Kasumi-1 (cell line): ENCODE measurements at places on chromosomes 16 and 17.

GRCh38 chr16:86030116-86030515 is 131.2 kb downstream of the IRF8 start:
- no peak for DNase-seq

DNA sequence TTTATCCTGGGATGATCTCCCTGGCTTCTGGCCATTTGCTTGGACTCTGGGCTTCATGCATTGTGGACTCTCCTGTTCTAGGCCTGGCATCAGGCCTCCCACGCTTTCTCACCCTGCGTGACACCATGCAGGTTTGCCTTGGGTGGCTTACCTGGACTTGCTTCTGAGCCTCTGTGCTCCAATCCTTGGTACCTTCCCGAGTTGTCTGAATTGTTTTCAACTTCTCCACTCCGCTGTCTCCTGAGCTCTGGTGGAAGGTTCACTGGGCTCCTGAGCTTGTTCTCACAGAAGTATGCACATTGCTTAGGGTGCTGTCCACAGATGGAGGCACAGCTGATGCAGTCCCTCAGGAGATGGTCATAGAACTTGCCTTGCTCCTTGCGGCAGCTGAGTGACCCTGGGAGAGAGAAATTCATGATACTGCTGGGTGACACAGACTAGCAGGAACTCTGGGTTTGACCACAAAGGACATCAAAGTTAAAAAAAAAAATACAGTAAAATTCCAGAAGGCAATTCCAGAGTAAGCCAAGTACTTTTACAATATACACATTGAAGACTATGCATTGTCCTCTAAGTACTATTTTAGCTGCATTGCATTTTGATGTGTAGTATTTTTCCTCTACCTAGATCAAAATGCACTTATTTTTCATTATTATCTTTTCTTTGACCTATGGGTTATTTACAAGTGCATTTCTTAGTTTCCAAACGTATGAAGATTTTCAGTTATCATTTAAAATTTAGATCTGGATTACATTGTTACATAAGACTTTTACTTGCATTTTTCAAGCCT is 23.1 kb downstream of the TNFRSF13B start:
- no peak for DNase-seq

GRCh38 chr17:44708401-44709263 is at the start of gene DBF4B:
Gene DBF4B, plus strand, starts transcription at chr17:44708665. Its CDS starts 156 bp downstream, at chr17:44708821.
- peak; percentile 93 for DNase-seq

DNA sequence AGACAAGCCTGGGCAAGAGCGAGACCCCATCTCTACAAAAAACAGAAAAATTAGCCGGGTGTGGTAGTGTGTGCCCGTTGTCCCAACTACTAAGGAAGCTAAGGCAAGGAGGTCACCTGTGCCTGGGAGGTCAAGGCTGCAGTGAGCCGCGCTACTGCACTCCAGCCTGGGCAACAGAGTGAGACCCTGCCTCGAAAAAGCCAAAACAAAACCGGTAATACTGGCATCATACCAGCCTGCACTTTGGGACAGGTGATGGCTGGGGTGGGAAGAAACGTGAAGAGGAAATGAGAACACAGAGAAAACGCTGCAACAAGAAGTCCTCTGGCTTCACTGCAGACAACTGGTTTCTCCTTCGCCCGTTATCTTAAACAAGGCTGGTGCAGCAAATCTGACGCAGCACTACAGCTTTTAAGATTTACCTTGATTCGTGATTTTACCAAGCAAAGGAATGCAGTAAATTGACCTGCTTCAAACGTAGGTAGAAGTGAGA is 725 bp upstream of the CASC3 start:
- no peak for DNase-seq

- DNase-seq: peak; percentile 82
Measured at GRCh38 chr17:78176548-78177025, 8.2 kb downstream of the SYNGR2 start.

DNA sequence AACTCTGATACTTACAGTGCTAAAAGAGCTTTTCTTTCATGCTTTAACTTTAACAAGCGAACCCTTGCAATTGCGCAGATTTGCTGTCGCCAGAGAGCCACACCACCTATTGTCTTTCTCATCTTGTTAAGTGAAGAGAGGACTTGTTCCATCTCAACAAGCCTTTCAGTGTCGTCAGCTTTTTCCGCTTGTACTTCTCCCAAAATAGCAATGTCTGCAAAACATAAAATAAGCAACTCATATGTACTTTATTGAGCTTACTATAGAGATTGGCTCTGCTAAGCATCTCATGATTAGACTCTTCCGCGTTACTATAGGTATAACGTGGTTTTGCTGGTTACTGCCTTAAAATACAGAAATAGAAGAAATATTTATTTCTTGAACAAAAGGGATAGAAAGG is 51.9 kb downstream of the ABCA8 start:
- DNase-seq: no peak

DNA sequence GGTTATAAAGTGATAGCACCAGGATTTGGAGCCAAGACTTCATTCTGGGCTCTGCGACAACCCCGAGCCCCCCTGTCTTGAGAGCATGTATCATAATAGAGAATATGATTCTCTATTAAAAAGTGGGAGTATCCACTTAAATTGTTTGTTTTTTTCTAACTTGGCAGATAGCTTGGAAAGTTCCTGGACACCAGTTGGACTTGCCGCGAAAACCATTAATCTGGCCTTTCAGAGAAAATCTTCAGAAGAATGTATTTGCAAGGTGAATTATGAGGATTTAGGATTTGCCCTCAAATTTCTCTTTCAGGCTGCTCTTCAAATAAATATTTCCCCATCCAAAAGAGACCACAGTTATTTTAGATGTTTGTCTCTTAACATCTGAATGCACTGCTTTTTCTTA is 53.5 kb downstream of the MARCHF10 start:
- DNase-seq: no peak

- DNase-seq: no peak
Measured at GRCh38 chr17:17540935-17541639, 44.9 kb upstream of the RASD1 start.

GRCh38 chr16:89924297-89924924 is 1.3 kb downstream of the TUBB3 start:
- DNase-seq: peak; percentile 51

DNA sequence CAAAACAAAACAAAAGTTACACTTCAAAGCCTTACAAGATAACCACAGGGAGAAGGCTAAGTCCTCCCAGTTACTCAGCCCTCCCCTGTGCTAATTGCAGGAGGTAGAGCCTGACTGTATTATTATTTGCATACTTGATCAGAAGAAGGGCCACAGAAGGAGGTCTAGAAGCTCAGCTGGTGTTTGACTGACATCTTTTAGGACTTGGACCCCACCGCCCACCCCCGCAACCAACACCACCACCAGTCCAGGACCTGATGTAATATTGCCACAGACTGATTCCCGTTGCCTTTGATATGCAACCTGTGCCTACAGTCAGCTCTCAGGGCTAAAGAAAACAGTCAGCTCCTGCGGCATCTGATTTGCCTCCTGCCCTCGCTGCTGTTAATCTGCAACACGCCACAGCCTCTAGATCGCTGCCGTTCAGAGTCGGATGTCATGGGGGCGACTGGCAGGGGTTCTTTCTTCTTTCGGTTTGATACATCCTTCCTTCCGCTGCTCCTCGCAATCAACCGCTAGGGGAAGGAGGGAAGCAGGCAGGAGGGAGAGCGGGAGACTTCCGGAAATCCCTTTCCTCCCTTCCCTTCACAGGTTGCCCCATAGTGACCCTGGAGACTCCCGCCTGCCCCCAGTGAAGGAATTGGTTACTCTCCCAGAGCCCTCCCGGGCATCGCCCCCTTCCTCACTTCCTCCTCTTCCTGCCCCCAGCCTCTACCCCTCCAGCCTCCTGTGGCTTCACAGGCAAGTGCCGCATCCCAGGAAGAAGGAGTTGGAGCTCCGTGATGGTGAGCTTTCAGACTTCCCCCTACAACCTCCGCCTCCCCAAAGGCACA is 90.5 kb upstream of the SOX9 start:
- DNase-seq: peak; percentile 64

DNA sequence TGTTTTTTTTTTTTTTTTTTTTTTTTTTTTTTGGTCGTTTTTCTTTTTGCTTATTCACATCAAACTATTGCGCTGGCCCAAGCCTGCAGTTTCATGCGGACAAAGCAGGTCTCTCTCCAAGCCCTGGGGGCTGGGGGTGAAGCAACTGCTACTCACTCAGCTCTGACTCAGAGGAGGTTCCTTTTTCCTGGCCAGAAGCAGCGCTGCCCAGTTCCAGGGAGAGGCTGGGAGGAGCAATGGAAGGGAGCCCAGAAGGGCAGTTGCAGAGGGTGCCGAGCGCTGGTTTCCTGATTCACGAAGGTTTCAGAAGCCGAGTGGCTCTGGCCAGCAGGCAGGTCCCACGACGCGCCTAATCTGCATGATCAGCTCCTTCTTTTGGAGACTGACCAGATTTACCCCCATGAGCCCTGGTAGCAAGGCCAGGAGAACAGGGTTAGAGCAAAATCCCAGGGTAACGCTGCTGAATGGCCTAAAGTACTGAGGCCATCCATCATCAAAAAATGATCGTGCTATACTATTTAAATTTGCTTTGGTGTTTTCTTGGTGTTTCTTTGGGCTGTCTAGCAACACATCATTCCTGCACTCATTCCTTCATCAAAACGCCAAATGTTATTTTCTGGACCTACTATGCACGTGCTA is 144.7 kb upstream of the SOX9 start:
- DNase-seq: no peak

- DNase-seq: no peak
Measured at GRCh38 chr17:38586788-38587187, 19.0 kb downstream of the SRCIN1 start.

DNA sequence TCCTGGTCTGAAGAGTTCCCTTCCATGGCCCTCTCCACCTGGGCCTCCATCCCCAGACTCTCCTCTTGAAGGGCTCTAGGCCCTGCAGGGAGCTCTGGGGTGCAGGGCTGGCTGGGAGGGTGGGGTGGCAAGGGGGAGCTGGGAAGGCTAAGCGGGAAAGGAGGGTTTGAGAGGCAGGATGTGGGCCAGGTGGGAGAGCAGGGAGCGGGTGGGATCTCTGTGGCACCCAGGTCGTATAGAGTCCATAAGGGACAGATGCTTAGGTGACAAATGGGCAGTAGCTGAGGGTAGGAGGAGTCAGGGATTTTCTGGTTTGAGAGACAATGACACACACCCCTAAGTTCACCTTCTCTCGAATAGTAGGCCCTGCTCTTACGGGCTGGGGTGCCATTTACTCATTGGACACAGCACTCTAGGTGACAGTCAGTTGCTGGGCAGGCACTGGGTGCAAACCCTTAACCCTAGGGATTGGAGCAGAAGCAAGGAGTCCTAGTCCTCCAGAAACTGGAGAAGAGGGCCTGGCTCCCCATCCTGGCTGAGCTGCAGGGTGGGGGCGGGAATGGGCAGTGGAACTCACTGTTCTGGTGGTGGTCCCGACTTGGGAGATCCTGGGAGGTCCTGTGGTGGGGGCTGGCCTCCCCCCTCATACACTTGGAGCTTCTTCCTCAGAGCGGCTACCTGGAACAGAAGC is 15.3 kb downstream of the KIF18B start:
- DNase-seq: no peak

GRCh38 chr16:81526935-81527334 is 82.3 kb downstream of the CMIP start:
- no peak for DNase-seq

- no peak for DNase-seq
Measured at GRCh38 chr17:47700471-47701449, 6.8 kb downstream of the TBKBP1 start.

DNA sequence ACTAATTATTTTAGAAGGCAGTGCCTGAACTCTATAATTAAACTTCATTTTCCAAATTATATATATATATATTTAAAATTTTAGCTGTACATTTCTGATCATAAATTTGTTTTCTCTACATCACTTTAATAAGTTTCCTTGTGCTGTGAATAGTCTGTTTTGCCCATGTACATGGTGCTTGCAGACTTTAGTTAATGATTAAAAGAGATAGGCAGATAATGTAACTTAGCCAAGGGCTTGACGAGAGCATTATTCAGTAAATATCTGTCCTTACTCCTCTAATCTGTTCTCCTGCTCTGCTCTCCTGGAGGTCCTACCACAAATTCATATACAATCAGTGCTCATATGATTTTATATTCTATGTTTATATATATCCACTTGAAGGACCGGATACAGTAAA is 595.2 kb upstream of the KIF2B start:
- DNase-seq: no peak

- no peak for DNase-seq
Measured at GRCh38 chr17:39966771-39967170, 4.0 kb downstream of the GSDMA start.

GRCh38 chr17:17826942-17827785 is 9.6 kb downstream of the SREBF1 start:
- no peak for DNase-seq

DNA sequence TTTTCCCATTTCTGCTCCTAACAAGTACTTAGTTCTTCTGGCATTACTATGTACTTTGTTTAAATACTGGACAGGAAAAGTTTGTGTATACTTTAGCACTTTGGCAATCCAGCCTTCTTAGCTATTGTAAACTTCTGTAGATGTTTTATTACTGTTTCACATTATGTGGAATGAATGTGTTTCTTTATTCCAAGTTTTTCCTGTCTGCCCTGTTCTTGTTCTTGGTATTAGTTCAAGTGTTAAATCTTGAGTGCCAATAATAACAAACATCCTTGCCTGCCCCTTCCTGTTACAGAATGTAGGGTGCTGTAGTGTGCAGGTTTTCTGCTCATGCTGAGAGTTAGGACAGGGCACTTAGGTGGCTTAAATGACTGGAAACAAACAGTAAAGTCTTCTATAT is 7.3 kb upstream of the CAPNS2 start:
- no peak for DNase-seq

GRCh38 chr16:1793578-1794220 is at the start of gene IGFALS:
Gene IGFALS, minus strand, starts transcription at chr16:1793705. Its CDS starts 53 bp downstream, at chr16:1793652.
- DNase-seq: no peak

DNA sequence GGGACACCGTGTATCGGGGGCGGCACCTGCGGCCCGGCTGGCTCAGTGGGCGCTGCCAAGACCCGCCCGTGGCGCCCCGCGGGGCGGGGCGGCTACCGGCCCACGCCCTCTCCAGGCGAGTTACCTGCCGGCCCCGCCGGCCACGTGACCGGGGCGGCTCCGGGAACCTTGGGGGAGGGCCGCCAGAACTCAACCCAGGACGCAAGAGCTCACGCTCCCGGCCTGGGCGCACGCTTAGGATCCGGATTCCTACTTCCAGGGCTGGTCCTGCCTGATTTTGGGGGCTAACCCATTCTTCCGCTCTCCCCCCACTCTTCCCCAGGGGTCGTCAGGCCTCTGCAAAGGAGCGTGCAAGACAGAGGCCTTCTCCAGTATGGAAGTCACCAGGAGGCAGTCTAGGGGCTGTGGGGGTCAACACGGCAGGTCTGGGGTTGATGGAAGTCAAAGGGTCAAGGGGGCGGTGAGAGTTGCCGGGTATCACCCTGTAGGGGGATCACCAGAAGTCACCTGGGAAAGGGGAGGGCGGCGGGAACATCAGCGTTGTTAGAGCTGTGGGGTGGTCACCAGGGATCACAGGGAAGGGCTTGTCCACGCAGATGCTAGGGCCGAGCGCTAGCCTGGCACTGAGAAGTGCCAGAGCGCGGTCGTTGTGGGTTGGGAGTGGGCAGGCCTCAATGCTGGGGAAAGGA is 354 bp upstream of the ESRP2 start:
- DNase-seq: no peak

- no peak for DNase-seq
Measured at GRCh38 chr17:56893503-56893902, 20.3 kb downstream of the TRIM25 start.
